Cerebellar nuclear complex (tissue), 1 donor: ENCODE measurements at places on chromosomes 2 and 18.

- no peak for DNase-seq
Observed at GRCh38 chr18:58670404-58671110, 708 bp upstream of the MALT1 start.

DNA sequence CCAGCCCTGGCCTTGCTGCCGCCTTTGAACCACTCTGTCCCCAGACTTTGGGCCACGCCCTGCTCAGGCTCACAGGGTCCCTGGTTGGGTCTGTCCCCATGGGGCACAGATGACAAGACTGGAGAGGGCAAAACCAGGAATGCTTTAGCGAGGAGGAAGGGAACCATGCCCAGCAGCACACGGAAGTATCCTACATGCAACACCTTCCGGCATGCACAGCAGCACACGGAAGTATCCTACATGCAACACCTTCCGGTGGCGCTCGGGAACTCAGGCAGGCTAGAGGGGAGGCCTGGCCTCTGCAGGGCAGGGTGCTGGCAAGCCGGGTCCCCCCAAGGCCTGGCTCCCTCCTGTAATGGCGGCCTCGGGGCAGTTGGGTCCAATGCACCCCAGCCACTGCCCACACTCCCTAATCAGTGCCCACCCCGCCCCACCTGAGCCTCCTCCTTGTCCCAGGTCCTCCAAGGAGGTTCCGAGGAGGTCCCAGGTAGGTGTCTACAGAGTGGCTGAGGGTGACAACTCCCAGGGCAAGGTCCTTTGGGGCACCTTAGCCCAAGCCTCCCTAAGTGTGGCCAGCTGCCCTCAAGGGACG is 33.6 kb upstream of the SNED1 start:
- no peak for DNase-seq

- no peak for DNase-seq
Observed at GRCh38 chr2:108617617-108618016, 83.3 kb downstream of the LIMS1 start.

DNA sequence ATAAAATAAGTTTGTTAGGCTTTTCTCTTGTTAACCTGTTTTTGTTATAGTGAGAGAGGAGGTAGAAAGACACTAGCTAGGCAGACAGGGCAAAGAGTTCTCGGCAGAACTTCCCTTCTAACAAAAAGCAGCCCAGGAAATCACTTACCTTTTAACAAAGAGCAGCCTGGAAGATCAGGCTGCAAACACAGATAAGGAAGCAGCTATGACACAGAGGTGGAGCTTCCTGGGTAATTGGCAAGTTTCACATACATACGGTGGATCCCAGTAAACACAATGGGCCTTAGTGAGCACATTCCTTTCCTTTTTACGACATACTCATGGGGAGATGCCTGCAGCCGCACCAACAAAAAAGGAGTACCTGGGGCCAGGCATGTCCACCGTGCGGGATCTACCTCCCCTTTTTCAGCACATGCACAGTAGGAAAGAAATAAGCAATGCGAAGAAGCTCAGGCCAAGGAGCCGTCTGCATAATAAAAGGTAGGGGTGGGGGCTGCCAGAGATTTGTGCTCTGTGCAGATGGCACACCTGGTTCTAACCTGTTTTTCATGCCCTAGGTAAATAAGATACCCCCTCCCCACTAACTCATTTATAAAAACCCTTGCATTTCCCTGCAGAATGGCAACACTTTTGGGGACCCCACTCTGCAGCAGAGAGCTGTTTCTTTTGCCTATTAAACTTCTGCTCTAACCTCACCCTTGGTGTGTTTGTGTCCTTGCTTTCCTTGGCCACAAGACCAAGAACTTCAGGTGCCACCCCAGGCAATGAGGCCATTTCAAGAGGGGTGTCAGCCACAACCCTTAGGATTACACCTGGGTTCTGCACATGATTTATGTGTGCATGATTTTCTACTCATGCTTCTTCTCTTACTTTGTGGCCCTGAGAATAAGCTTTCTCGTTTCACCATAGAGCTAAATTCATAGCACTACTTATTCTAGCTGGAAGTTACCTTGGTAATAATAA is 26.5 kb downstream of the MDH1 start:
- DNase-seq: no peak

- no peak for DNase-seq
Observed at GRCh38 chr2:150470435-150470834, 17.0 kb downstream of the RND3 start.

DNA sequence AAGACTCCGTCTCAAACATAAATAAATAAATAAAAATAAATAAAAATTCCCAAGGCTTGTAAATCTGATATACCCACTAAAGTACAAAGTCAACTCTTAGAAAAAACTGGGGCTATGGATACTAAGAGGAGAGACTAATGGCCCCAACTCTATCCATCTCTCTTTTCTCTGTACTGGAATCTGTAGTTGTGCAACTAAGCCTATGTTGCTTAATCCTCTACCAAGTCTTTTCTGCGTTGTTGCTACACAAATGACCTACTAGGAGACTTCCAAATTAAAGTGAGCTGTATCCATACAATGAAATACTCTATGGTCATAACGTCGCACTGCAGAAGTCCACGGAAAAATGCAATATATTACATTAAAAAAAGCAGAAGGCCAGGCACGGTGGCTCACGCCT is 8.1 kb downstream of the MRPS5 start:
- DNase-seq: no peak

DNA sequence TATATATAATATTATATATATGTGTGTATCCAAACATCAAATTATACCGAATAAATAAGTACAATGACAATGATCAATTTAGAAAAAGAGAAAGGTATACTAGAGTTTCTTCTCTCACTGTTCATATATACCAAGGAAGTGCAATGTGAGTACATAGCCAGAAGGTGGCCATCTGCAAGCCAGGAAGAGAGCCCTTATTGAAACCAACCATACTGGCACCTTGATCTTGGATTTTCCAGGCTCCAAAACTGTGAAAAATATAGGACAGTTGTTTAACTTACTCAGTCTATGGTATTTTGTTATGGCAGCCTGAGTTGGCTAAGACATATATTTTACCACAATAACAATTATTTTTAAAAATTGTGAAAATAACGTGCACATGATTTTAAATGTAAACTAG is 1490.2 kb upstream of the SLC39A10 start:
- DNase-seq: no peak

DNA sequence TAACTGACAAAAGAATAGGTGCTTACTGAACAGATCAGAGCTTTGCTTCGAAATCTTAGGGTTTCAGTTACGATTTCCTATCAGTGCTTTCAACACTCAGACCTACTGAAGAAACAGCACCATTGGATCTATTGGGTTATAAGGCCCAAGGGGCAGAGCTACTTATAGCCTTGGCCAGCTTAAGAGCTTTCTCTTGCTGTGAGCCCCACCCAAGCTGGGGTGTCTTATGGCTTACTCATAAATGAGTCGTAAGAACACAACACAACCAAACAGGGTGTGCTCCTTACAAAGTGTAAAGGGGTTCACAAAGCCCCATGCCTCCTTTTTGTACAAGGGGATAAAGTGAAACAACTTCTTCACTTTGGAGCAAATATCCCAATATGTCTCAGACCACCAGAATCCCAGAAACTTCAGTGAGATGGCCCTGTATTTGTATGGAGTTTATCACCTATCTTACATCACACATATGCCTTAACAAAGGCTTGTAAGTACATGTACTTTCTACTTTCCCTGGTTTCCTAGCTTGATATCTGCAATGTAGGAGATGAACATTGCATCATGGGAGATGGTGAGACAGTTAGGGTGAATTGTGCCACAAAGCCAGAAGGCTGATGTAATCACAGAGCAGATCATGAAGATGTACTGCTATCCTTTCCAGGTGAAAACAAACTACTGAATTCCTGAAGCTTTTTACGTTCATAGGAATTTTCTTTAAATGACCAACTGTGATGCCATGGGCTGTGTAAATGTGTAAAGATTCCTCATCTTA is 115.5 kb upstream of the GLI2 start:
- no peak for DNase-seq

- DNase-seq: no peak
Observed at GRCh38 chr2:20657522-20658235, 6.8 kb upstream of the HS1BP3 start.

DNA sequence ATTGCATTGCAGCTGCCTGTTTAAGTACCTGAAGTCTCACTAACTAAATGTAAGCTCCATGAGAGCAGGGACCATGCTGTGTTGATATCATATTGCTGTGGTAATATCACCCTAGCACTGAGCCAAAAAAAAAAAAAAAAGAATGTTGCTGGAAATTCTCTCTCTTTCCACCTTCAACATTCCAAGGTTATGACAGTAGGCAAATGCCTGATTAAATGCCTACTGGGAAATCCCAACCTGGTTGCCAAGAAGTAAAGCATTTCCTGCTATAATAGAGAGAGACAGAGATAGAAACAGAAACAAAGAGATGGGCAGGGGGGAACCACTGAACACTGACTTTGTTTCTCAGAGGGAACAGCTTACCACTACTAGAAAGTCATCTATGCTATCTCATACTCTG is 1604.2 kb downstream of the LRP1B start:
- no peak for DNase-seq

- no peak for DNase-seq
Observed at GRCh38 chr2:181046833-181047232, 66.4 kb downstream of the UBE2E3 start.

- no peak for DNase-seq
Observed at GRCh38 chr2:2324119-2324518, 7.0 kb downstream of the MYT1L start.

DNA sequence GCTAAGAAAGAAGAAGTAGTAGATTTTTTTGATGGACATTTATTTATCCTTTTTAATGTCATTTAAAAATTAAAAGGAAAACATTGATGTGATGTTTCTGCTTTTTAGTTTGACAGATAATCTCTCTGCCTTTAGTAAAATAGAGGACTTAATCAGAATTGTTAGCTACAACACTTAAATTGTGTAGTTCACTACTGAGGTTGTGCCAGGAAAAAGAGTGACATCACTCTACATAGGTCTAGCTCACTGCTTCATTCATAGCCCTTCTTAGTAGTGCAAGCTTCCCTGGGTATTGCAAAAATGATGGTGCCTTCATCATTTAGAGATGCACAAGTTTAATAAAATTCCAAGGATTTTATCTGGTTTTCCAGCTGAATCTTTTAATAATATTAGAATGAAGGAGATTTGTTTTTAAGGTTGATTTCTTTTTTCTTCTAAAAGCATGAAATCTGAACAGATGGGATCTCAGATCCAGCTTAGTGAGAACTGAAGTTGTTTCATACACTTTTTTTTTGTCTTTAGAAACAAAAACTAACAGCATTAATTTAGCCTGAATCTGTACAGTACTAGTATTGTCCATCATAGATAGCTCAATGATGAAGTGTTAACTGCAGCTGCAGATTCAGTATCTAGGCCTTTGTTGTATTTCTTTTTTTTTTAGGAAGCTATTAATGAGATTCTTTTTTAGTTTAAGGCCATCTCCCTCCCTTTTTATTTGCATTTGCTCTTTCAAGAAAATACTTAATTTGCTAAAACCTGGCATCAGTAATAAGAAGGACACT is 20.6 kb upstream of the TMEFF2 start:
- no peak for DNase-seq

DNA sequence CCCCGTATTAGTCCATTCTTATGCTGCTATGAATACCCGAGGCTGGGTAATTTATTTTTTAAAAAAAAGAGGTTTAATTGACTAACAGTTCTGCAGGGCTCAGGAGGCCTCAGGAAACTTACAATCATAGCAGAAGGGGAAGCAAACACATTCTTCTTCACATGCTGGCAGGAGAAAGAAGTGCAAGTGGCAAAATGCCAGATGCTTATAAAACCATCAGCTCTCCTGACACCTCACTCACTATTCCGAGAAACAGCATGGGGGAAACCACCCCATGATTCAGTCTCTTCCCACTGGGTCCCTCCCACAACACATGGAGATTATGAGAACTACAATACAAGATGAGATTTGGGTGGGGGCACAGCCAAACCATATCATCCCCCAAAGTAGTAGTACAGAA is 2148.5 kb upstream of the PIK3C3 start:
- DNase-seq: no peak

DNA sequence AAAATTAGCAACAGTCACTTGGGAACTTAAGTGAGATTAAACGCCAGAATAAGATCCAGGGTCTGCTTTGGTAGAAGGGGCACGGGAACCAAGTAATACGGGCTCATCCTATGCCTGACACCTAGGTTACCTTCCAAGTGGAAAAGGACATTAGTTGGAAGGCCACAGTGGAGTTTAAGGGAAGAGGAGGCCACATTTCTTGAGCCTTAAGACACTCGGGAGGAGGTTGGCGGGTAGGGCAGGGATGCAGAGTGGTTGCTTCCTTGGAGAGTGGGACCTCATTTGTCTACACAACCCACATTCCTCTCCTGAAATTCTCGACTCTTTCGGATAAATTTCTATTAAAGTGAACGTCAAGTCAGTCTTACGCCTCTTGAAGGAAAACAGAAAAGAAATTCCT is 510 bp upstream of the DNAH6 start:
- no peak for DNase-seq

DNA sequence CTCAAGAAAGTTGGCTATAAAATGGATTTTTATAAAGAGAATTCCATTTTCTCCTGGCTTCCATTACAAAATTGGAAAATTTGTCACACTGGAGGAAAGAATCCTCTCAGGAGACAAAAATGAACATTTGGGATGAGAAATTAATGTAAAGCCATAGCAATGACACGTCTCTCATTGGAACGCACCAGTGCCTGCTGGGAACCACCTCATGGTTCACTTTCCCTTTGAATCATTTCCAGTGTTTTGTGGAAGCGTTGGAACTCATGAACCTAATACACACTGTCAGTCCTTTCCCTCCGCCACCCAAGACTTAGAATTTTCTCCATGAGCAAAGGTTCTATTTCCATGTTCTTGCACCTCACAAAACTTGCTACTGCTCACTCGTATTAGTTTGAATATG is 21.0 kb upstream of the NRP2 start:
- DNase-seq: no peak

DNA sequence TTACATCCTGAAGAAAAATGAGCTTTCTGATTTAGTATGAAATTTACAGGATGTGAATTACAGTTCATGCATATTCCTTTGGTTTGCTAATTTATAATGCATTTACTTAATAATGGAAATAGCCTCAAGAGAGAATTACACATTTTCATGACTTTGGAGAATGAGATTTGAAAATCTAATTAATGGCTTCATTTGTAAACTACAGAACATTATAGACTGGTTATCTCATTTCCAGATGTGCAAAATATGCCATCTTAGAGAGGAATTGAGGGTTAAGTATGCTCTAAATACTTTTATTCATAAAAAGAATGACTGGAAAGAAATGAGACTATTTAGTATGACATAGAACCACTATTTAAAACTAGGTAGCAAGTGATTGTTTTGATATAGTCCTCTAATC is 94.2 kb upstream of the DNAJC10 start:
- DNase-seq: no peak

DNA sequence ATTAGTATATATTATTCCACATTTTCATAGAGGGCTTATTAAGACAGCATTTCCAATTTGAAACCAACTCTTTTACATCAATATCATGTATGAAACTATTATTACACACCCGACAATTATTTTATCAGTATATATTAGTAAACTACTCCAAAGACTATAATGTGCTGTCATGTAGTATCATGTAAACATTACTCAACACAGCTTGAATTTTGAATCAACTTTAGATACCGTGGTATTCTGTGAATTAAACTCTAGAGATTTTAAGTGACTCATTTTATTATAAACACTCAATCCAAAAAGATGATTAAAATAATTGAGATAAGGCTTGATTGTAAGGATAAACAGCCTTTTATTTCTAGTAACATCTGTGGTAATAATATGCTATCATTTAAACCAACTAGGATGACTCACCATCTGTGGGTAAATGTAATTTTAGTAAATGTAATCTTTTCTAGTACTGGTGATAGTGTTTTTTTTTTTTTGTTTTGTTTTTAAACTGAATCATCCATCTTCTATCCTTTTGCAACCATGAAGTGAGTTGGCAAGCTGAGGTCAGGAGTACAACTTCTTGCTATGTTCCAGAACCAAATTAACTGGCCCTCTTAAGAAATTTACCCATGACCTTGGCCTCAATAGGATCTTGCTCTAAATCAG is 144.3 kb upstream of the SMAD7 start:
- no peak for DNase-seq
